Fibroblast of upper back skin (primary cell): ENCODE measurements at places on chromosomes 12 and 14.
A peak's percentile ranks its signal among the peaks of the same experiment; 100 is the strongest.

GRCh38 chr12:45475594-45475993 is 253.9 kb upstream of the ARID2 start:
- DNase-seq: no peak

DNA sequence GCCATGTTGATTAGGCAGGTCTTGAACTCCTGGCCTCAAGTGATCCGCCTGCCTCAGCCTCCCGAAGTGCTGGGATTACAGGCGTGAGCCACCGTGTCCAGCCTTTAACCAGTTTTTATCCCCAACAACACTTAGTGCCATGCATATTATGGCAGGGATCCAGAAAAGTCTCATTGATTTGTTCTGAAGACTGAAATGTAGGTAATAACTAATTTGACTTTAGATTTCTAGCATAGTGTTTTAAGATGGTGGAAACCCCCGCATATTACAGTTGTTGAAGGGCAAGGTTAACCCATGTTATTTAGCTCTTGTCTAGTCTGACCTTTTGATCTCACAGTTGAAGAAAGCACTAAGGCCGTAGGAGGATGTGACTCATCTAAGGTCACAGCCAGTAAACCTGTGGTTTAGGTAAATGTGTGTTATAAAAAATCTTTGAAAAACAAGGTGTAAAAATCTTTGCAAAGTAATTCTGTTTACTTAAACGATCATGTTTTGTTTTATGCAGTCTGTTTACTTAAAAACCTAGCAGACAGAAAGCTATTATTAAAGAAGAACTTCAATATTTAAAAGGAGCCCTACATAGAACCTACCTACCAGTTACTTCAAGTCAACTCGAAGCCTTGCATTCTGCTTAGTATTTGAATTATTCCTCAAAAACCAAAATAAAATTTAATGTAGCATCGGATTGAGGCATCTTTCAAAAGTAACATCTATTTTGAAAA is 24.8 kb downstream of the BICDL1 start:
- no peak for DNase-seq

DNA sequence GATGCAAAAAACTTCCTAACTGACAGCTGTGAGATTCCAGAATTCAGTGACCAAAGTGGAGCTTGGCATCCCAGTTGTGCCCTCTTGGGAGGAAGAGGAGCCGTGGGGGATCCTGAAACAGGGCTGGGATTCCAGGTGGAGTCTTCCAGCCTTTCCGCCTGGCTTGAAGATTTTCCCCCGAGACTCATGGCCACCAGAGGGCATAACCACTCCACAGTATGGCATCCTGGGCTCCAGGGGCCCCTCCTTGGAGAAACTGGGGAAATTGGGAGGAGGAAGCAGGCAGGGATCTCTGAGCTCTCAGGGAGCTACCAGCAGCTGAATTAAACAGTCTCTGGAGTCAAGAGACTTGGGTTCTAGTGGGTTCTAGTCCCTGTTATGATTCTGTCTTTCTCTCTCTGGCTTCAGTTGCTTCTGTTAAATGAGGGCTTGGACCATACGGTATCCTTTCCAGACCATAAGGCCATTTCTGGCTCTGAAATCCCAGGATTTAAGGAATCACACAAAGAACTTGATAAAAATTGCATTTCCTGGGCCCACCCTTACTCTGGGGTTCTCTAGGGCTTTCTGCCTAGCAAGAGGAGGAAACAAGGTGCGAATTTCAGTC is 2.6 kb upstream of the TAMALIN start:
- DNase-seq: peak; percentile 67

- peak; percentile 38 for DNase-seq
Measured at GRCh38 chr14:73833530-73834260, 17.9 kb upstream of the PTGR2 start.

GRCh38 chr14:66600416-66600815 is 92.5 kb downstream of the GPHN start:
- peak; percentile 24 for DNase-seq

GRCh38 chr12:24661657-24662096 is 287.2 kb downstream of the BCAT1 start:
- DNase-seq: peak; percentile 20

- peak; percentile 53 for DNase-seq
Measured at GRCh38 chr12:93950311-93950710, 198.1 kb upstream of the PLXNC1 start.

DNA sequence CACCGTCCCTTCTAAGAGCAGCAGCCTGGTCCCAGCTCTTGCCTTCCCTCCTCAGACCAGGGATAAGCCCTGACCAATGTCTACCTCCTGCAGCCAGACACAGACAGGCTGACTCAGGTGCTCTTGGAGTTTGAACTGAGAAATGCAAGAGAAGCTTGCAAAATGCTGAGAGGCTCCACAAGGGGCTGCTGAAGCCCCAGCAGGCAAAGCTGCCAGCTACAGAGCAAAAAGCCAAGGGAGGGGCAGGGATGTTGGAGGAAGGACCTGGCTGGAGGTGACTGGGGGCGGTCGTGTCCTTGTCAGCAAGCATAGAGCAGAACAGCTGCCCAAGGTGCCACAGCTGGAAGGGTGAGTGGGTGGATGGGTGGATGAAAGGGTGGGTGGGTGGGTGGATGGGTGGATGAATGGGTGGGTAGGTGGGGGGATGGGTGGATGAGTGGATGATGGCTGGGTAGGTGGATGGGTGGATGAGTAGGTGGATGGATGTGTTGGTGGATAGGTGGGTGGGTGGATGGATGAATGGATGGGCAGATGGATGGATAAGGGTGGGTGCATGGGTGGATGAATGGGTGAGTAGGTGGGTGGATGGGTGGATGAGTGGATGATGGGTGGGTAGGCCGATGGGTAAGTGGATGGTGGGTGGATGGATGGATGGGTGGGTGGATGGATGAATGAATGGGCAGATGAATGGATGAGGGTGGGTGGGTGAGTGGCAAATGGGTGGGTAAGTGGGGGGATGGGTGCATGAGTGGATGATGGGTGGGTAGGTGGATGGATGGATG is 4.0 kb upstream of the INF2 start:
- no peak for DNase-seq

- peak; percentile 92 for DNase-seq
Measured at GRCh38 chr12:51886021-51886710, 1.7 kb upstream of the ANKRD33 start.

GRCh38 chr12:95253386-95253785 is 35.8 kb downstream of the VEZT start:
- DNase-seq: no peak

DNA sequence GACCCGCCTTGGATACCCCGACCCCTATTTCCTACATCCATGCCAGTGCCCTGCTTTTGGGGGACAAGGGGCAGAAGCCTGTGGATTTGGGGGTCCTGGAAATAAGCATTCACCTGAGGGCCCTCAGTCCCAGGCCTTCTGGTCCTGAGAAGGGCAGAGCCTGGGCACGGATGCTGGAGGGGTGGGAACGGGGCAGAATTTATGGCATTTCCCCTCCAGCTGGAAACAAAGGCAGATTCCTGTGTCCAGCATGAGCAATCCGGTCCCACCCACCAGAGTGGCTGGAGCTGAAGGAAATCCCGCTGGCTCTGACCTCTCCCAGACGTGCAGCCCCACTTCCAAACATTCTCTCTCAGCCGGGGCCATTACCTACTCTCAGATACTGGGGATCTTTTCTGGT is 9.3 kb downstream of the ANKRD33 start:
- DNase-seq: no peak

DNA sequence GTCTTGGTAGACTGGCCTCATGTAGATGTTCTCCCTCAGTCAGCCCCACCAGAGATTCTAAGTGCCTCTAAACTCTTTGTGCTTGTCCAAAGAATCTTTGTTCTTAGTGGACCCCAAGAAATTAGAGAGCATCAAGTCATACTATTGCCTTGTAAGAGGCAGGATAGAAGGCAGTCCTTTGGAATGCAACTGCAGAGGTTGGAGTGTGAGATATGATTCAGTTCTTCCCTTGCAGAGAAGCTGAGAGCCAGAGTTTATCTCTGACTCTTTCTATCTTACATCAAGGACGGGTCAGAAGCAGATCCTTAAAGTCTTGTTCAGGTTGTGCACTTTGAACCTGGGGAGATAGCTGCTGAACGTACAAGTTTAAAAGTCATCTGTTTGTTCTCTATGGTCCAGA is 21.1 kb downstream of the TMX1 start:
- DNase-seq: no peak

- DNase-seq: peak; percentile 85
Measured at GRCh38 chr12:32126720-32127119, 20.1 kb downstream of the BICD1 start.

GRCh38 chr12:124508381-124509079 is 58.9 kb downstream of the NCOR2 start:
- DNase-seq: no peak

- no peak for DNase-seq
Measured at GRCh38 chr14:63287666-63288483, 30.9 kb downstream of the GPHB5 start.

DNA sequence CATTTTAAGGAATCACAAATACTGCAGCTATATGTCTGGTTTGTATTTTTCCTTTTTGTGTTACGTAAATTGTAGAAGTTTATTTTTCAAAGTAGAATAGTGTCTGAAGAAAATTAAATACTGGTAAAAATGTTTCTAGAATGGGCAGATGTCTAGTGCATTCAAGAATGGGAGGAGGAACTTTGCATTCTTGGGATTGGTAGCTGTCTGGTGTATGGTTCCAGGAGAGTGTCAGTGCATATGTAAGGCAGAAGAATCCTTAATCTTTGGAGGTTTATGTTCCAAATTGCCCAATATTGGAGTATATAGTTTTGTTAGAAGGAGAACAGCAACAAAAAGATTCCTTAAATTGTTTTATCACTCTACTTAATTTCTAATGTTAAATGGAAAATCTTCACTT is 13.5 kb downstream of the PAPOLA start:
- DNase-seq: no peak

GRCh38 chr12:52202361-52203078 is 10.7 kb upstream of the KRT80 start:
- DNase-seq: peak; percentile 40

DNA sequence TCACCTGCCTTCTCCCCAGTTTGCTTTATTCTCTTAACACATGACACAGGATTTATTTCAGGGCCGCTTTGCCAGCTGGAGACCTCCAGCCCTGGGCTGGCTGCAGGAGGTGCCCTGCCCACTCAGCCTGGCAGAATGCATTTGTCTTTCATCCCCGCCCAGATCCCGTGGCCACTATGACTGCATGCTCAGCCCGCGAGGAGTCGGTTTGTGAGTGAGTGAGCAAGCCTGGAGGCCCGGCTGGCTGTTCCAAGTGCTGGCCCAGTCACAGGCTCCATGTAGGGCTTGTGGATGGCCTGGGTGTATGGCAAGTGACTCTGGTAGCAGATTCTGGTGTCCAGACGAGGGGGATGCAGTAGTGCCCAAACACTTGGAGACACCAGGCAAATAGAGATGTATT is 2.1 kb downstream of the TDP1 start:
- no peak for DNase-seq

GRCh38 chr12:113088037-113088436 is 31.5 kb downstream of the DTX1 start:
- no peak for DNase-seq

DNA sequence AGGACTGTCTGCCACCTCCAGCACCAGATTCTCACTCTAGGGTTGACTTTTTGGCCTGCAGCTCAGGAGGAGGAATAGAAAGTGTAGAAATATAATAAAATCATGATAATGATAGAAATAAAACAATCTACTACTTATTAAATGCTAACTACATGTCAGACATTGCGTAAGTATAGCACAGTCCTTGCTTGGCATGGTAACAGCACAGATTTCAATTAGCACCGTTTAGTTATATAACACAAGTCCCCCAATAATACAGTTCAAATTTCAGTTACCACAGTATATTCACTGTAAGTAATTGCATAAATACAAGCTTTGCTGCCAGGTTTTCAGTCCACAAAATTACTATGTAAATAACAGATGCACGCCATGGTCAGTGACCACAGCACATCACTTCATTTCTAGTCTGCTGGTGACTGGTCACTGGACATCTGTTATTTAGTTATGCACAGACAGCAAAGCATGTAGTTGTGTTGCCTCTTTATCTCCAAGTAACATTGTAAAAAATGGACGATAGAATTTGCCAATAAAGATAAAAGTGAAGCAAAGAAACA is 6.5 kb upstream of the GLT8D2 start:
- no peak for DNase-seq

GRCh38 chr14:20676072-20676471 is 8.3 kb upstream of the RNASE4 start:
- no peak for DNase-seq

GRCh38 chr12:24496755-24497154 is 452.1 kb downstream of the BCAT1 start:
- DNase-seq: peak; percentile 54

GRCh38 chr14:51704545-51704944 is 52.8 kb downstream of the FRMD6 start:
- no peak for DNase-seq

DNA sequence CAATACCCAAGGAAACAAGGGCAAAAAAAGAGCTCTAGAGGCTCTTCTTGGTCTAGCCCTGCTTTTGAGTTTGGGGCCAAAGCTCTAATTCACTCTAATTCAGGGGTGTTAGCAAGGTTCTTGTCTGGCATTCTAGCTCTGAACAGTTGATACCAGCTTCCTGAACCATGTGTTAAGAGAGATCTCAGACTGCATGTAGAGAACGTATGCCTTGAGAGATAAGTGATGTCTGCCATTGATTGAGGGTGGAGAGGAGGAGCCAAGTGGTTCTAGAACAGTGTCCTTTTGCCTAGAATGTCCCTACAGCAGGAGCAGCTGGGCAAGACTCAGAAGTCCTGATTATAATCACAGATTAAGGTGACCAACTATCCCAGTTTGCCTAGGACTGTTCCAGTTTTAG is 18.2 kb upstream of the POC1B start:
- no peak for DNase-seq

DNA sequence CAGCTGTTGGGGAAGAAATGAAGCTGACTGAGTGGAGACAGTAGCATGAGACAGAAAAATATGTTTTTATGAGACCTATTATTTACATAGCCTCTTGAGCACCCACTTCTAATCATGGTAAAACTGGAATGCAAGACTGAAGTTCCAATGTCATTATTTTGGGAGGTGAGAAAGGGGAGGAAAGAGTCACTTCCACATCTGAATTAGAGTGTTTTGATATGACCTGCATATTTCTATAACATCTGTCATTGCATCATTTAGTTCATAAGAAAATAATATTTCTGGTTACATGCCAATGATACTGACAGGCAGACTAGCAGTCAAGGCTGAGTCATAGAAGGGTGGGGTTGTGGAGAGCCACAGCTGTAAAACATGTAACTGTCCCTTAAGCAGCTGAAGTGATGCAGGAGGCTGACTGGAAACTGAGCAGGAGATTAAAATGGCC is 26.7 kb downstream of the NTN4 start:
- DNase-seq: peak; percentile 77

- no peak for DNase-seq
Measured at GRCh38 chr12:119685375-119685774, 17.4 kb downstream of the PRKAB1 start.

DNA sequence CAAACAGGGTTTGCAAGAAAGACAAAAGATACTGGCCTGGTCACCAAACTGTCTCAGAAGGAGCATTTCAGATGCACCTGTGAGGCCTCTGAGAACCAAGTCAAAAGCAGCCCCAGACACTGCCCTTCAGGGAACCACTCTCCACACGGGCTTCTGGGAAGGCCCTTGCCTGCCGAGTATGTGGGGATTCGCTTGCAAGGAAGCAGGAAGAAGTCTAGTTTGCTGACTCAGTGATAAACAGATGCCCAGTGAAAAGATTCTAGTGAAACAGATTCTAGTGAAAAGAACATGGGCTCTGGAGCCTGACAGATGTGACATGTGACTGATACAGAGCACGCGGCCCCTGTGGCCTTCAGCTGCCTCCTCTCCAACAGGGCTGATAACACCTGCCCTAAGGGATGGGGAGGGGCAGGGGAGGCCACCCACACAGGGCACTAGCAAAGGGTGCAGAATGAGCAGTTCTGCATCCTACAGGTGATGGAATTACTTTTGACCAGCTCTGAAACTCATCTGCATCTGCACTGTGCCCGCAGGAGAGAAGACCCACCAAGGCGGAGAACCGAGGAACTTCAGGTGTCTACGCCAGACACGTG is 19.1 kb downstream of the AMN start:
- no peak for DNase-seq
